ENCODE measurements at places on chromosomes 2 and 18.

DNA sequence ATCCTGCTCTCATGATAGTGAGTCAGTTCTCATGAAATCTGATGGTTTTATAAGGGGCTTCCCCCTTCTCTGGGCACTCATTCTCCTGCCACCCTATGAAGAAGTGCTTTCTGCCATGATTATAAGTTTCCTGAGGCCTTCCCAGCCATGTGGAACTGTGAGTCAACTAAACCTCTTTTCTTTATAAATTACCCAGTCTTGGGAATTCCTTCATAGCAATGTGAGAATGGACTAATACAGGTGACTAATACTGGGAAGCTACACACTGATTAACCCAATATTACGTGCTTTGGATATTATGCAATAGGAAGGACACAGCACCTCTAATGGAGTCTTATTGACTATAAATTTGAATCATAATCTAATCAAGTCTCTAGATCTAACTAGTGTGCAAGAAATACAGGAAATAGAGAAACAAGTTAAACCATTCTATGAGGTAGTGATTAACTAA is 107.2 kb upstream of the ETAA1 start:
- DNase-seq = no peak

- no peak for DNase-seq
Observed at GRCh38 chr18:42839408-42839807, 276.1 kb downstream of the RIT2 start.

- DNase-seq = no peak
Observed at GRCh38 chr2:219234331-219234730, 4.7 kb downstream of the ANKZF1 start.

DNA sequence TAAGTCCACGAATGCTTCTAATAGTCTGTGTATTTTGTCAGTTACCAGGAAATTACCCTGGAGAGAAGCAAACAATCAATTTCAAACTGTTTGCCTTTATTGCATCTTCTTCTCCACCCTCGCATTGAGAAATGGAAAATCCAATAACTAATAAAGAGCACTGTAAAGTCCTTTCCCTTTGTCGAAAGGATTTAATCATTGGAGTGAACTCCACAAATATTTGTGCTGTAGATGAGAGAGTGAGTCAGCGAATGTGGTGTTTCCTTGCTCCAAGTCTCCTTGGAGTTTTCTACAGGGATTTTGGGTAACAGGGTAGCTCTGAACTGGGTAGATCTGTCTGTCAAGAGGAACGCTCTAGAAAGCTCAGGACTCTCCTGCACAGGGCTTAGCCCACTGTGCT is 240.2 kb downstream of the KCNS3 start:
- no peak for DNase-seq

DNA sequence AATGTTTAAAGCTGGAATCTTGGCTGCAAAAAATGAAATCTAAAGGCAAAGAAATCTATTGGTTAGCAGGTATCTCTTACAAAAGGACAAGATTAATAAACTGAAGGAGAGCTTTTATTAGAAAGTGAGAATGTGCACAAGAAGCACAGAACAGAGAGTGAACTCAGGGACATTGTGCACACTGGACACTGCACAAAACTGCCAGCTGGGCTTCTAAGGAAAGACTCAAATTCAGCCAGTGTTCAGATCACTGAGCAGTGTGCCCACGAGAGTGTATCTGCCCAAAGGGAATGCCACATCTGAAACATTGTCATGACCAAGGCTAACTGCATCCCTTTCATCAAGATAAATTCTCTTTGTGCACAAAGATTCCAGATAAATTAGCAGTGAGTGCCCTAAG is 129.7 kb upstream of the KCNH7 start:
- no peak for DNase-seq

- DNase-seq = no peak
Observed at GRCh38 chr2:161228511-161229240, 68.4 kb downstream of the TANK start.

DNA sequence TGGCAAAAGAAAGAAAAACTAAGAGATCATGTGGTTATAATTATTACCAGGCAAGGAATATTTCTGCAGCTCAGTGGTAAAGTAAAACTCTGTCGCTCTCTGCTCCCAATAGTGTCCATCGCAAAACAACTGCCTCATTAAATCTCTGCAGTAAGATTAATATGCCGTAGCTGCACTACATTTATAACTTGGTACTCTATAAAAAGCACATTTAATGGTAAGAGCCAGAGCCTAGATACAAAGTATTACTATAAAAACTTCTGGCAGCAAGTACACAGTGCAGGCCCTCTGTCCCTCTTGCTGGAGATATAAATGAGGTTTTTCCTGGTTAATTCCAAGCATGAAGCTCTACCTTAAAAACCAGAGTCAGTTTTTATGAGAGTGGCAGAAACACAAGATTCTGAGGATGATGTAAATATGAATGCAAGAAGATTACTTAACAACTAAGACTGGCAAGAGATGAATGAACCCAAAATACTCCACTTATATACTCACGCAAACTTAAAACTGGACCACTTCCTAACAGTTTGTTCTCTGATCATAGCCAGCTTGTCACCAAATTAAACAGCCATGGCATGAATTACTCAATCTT is 25.5 kb downstream of the ZNF521 start:
- DNase-seq = peak; percentile 11

DNA sequence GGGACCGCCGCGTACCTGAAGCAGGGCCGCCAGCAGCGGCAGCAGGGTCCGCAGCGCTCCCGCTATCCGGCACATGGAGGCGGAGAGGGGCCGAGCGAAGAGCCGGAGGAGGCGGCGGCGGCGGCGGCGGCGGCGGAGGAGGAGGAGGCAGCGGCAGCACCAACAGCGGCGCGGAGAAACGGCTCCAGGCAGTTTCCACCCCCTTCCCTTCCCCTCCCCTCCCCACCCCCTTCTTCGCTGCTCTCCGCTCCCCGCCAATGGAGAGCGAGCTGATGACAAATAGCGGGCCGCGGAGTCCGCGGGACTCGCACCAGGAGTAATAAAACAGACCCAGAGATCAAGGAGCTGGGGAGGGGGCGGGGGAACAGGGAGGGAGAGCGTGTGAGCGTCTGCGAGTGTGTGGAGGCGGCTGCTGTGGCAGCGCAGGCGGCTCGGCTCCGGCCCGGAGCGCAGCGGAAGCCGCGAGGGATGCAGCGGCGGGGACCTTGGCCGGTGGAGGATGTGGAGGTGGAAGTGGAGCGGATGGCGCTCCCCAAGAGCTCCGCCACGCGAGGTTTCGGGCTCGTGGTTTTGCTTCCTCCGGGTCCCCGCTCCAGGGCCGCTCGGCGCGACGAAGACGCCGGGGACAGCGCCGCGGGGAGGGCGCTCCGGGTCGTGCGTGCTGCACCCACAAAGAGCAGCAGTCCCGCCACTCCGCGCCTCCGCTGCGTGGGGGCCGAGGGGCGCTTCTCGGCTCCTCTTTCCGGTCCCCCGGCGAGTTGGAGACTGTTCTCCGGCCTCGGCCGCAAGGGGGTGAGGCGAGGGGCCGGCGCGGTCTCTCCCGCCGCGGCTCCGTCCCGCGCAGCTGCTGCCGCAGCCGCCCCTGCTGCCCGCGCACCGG is at the start of gene CDH2:
TSS of gene CDH2 (minus strand) at position 183 of the 880 bp plus-strand sequence. CDS start at position 75, 108 bp downstream.
- DNase-seq = peak; percentile 85

DNA sequence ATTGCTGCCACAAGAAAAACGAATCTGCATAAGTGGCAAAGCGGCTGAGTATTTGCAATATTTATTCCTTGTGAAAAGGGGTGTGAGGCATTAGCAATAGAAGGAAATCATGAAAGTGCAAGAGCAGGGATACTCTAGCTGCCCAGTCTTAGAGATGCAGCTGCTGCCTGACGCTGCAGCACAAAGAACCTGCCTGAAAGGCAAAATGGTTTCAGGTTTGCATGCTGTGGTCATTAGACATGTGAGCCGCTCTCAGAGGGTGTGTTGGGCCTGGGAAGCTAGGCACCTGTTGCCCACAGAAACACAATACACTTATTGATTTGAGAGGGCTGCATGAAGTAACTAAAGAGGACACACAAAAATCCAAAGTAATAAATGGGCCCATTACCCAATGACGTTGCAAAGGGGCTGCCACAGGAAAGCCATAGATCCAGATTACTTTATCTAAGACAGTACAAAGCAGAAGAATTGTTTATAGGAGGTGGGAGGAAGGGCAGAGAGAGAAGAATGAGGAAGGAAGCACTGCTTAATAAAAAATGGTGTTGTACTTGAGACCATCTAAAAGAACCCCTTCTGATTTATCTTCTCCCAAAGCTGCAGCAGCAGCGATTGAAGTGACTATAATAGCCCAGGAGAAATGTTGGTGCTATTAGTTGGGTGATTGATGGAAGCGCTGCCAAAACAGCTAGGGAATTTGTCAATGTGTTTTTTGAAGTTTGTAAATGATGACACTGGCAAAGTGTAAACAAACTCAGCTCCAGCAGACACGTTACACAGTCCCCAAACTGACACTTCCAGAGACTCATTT is 492.4 kb upstream of the ACVR2A start:
- no peak for DNase-seq

DNA sequence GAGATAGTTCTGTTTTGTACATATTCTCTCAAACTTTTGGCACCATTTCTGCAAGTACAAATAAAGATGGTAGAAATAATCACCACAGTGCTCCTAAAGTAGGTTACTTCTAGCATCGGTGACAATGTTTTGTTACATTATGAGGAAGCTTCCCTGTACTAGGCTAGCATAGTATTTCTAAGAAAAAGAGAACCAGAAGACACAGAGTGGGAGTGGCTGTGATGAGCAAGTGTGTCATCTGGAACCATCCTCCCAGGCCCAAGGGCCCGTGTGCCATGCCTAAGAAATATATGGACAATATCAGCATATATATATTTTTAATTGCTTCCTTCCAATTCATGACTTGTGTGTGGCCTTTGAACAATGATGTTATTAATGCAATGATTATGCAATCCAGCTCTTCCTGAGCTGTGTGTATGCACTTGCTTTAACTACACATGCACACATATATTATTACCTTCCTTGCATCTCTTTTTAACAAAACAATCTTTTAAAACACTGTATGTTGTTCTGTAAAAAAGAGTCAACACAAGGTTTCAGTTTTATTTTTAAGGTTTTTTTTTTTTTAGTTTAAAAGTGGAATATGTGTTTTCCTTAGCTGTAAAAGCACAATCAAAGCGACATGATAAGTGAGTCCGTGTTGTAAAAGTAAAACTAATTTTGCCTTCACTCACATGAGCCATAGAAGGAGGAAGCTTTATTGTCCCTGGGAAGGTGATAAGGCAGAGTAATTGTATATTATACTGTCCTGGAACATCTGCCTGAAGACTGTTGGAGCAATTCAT is 303.9 kb downstream of the ZNF407 start:
- DNase-seq = no peak

GRCh38 chr2:9124231-9124741 is 82.3 kb upstream of the ASAP2 start:
- no peak for DNase-seq

- DNase-seq = no peak
Observed at GRCh38 chr2:215870986-215871385, 142.4 kb downstream of the MREG start.

DNA sequence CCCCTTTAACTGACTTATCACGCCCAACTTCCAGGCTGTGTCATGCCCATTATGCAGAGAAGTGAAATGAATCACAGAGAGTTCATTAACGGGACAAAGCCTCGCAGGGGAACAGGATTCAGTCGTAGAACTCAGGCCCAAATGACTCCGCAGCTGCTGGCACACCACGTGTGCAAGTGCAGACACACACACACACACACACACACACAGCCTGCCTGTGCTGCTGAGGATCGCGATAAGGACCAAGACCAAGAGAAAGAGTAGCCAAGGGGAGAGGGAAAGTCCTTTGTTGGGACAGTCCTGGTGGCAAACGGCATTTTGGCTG is 90.0 kb upstream of the TAF1B start:
- peak; percentile 53 for DNase-seq

- no peak for DNase-seq
Observed at GRCh38 chr18:49166327-49166726, 215.6 kb upstream of the SMAD7 start.

- DNase-seq = peak; percentile 28
Observed at GRCh38 chr2:77519888-77520506, 2.2 kb downstream of the LRRTM4 start.

Measured in pons (tissue), 1 donor.